ENCODE measurements at places on chromosomes 6 and 20. TPM values are rescaled to one million over a fixed set of nuclear protein-coding genes. Genes with fewer than 3 reads are reported as not detected.

OR2J3 gene
- 0.30 TPM for total RNA-seq

OR2B2 gene
- total RNA-seq: not detected

SUMO4 gene
- total RNA-seq: 0.73 TPM

FLOT1 gene
- total RNA-seq: 121 TPM

TBXT gene
- 0.15 TPM for total RNA-seq

LKAAEAR1 gene
- 0.73 TPM for total RNA-seq

DEFB110 gene
- total RNA-seq: not detected

PRSS16 gene
- total RNA-seq: 21.1 TPM

HDGFL1 gene
- not detected for total RNA-seq

TSPO2 gene
- not detected for total RNA-seq

CST1 gene
- total RNA-seq: 4.5 TPM

SYNGAP1 gene
- 172 TPM for total RNA-seq

EDN3 gene
- 0.25 TPM for total RNA-seq

All from WTC11 (cell line).